NCI-H1930 (cell line): ENCODE measurements at places on chromosomes 7 and 10.

GRCh38 chr10:126099366-126099765 is 203.0 kb downstream of the FANK1 start:
- no peak for DNase-seq

GRCh38 chr7:143408686-143409561 is at the start of gene EPHA1:
TSS of gene EPHA1 (minus strand) at chr7:143408856. CDS start at chr7:143408805, 51 bp downstream.
- no peak for DNase-seq

DNA sequence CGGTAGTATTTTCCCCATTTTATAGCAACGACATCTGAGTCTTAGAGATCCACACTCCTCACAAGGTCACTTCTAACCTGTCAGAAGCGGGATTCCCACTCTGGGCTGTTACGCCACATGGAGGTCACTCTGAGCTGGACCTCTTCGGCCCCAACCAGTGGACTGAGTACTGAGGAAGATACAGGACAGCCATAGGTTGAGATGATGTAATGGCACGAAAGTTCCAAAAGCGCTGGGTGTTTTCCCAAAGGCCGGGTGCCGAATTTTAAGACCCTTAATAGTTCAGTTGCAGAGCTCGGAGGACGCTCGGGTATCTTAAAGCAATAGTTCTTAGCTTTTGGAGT is 699 bp downstream of the GHITM start:
- no peak for DNase-seq

- DNase-seq: peak; percentile 36
Observed at GRCh38 chr7:138001529-138002095, at the start of gene CREB3L2. TSS of gene CREB3L2 (minus strand) at chr7:138002086. CDS start at chr7:138001705, 381 bp downstream.

DNA sequence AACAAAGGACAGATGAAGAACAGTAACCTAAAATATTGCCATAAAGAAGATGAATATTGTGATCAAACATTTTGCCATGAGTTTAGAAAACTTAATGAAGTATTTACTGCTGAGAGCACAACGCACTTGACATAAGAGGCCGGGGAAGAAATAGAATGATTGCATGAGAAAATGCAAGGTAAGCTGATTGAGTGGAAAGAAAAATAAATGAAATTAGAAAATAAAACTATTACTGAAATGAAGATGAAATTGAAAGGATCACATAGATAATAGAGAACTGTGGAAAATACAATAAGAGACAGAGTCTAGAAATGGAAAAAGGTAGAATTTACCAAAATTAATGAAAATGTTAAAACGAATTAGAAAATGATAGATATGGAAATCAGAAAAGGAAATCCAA is 10.1 kb downstream of the RAB18 start:
- DNase-seq: no peak

- peak; percentile 47 for DNase-seq
Observed at GRCh38 chr7:24812305-24812945, 55.2 kb upstream of the GSDME start.
